ENCODE measurements at places on chromosomes 11 and 22.

DNA sequence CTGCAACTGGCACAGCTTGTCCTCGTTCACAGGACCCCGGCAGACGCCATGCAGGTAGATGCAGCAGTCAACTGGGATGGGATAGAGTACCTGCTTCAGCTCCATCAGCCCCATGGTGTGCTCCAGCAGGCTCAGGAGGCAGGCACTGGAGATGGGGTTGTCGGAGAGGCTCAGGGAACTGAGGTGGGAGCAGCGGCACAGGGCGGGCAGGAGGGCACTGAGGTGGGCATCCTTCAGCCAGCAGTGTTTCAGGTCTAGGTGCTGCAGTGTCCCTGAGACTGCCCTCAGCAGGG, 8.7 kb upstream of the TOP3B start:
- no peak for DNase-seq

GRCh38 chr11:111355956-111356659, 23.0 kb downstream of the POU2AF1 start:
- DNase-seq = no peak

- DNase-seq = no peak
Observed at GRCh38 chr11:11010624-11011127, 152.8 kb upstream of the ZBED5 start.

DNA sequence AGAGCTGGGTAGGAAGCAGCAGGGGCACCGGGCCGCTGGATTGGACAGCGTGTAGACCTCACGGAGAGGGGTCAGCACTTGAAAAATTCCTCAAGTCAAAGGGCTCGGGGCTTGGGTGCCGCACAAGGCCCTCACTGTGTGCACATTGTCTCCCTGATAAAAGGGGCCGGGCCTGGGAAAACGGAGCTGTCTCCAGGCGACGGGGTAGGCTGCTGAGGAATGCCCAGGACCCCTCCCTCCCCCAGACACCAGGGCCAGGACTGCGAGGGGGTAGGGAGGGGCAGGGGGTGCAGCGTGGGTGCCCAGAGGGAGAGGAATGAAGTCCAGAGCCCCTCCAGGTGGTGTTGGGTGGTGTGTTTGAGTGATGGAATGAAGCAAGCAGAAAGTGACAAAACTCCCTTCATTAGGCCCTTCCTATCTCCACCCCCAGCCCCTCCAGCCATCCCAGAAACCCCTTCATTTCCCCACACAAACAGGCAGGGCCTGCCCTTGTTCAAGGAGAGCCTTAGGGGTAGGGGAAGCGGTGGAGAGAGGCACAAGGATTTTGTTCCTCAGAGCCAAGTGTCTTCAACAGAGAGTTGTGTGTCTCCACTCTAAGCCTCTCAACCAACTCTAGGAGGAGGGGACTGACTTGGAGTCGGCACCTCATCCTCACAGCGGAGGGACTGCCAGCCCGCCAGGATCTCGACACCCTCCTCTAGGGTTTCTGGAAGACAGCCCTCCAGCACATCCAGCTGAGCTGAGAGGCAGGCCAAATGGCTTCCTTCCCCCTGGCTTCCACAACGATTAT, 63.9 kb downstream of the SYN3 start:
- no peak for DNase-seq

- DNase-seq = no peak
Observed at GRCh38 chr11:114322934-114323333, 26.7 kb downstream of the NNMT start.

DNA sequence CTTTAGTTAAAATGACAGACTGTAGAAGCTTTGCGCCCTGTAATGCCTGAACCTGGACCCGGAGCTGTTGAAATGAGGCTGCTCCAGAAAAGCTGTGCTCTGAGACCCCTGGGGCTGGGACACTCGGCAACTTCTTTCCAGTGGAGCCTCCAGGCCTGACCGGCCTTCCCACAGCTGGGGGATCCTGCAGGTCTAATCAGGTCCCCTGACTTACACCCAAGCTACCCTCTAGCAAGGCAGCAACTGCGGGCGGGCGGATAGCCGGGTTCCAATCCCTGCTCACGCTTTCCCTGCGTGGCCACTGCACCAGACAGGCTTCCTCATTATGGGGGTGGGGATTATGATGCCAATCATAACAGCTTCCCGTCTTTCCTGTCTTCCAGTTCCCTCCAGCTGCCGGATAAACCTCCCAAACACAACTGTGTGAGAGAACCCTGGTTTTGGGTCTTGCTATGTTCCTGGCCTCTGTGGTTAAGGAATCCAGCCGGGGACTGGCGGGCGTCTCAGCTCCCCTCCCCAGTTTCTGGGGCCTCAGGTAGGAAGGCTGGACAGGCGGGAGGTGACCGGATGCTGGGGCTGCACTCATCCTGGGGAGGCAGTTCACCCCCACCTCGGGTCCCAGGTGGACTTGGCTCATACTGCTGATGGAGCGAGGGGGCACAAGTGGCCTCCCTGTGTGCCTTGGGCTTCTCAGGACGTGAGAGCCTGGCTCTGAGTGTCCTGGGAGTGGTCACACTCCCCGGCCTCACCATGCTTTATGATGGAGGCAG, 38.6 kb downstream of the PARVG start:
- DNase-seq = no peak

GRCh38 chr11:68352591-68352990, 40.2 kb downstream of the LRP5 start:
- no peak for DNase-seq

DNA sequence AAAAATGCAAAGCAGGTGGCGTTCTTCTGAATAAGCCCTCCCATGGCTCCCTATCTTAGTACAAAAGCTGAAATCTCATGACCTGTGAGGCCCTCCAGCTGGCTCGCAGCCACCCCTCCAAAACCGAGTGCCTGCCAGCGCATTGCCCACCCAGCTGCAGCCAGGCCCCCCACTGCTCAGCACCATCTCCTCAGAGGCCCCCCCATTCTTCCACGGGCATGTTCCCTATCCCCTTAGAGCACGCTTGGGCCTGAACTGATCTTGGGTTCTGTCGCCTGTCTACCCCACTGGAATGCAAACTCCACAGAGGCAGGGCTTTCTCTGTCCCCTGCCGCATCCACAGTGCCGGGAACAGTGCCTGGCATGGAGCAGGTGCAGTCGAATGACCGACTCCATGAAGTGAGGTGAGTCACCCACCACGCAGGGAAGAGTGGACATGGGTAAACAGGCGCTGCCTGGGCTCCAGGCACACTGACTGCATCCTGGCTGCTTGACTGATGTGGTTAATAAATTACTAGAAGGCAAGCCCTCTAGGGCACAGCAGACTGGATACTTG, 11.3 kb upstream of the EFCAB6 start:
- DNase-seq = no peak

DNA sequence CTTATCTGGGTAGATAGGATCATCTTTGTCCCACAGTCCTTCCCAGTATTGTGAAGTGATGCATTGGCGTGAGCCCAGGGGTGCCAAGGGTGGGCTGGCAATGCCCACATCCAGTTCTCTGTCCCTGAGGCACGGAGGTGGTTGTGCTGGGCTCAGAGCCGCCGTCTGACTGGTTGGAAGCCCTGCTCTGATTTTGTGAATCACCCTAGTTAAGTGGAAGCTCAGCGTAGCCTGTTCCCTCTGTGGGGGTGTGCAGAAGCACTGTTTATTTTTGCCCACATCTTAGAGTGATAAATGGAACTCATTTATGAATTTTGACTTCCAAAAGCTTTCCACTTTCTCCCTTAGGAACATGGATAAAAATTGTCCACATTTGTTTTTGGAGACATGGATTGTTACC, 13.6 kb downstream of the BCR start:
- DNase-seq = no peak

- DNase-seq = no peak
Observed at GRCh38 chr11:129458278-129458677, 82.6 kb downstream of the BARX2 start.

DNA sequence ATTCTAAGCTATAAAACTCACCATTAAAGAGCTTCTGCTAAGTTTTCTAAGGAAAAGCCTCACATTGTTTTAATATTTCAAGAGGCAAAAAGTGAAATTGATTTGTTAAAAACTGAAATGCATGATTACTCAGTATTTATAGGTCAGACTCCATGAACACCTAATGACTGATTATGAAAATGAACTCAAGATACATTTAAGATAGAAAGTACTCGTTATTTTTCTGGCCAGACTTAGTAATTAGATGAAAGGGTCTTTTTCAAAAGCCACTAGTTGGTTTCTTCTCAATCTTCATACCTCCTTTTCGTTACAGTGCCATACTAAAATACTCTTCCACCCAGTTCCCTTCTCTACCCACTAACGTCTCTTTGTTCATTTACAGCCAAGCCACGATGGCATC, 56.3 kb downstream of the VSIG10L2 start:
- no peak for DNase-seq

DNA sequence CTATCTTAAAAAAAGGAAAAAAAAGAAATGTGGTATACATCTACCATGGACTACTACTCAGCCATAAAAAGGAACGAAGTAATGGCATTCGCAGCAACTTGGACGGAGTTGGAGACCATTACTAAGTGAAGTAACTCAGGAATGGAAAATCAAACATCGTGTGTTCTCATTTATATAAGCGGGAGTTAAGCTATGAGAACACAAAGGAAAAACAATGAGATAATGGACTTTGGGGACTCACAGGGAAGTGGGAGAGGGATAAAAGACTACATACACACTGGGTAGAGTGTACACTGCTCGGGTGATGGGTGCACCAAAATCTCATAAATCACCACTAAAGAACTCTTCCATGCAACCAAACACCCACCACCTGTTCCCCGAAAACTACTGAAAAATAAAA, 11.8 kb downstream of the RAB6A start:
- no peak for DNase-seq

DNA sequence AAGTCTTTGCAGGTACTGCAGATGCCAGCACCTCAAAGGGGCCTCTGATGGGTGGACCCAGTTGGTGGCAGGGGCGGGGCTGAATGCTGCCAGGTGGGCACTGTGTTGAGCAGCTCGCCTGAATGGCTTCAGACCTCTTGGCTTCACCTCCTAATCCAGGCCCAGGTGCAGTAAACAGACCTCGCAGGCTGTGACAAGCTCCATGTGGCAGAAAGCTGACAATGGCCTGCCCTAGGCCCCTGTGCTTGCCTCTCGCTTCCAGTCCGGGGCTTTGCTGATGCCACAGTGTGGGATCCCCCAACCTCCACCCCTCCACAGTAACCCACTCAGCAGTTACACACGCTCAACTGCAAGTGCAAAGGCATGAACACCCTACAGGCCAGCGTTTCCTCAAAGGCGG, 9.4 kb downstream of the IGLL1 start:
- no peak for DNase-seq

DNA sequence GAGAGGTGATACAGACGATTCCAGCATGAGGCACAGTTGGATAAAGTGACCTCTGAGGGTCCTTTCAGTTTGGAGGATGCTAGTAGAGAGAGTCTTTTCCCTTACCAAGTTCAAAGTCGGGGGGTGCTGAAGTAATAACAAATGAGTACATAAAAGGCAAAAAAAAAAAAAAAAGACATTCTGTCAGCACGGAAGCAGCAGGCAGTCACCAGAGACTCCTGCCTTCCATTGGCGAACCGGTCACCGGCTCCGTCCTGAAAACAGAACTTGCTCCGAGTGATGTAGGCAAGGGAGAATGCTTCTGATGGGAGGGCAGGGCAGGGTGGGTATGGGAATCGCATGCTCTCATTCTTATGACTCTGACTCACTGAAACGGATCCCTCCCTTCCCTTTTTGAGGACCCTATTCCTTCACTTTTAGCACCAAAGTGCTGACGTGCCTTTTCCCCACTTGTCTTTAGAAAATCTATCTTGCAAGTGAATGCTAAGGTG, 65.9 kb downstream of the PRR5L start:
- no peak for DNase-seq

GRCh38 chr11:20099527-20099926, 60.7 kb downstream of the DBX1 start:
- peak; percentile 4 for DNase-seq

- DNase-seq = no peak
Observed at GRCh38 chr11:36775130-36775529, 177.1 kb upstream of the RAG2 start.

DNA sequence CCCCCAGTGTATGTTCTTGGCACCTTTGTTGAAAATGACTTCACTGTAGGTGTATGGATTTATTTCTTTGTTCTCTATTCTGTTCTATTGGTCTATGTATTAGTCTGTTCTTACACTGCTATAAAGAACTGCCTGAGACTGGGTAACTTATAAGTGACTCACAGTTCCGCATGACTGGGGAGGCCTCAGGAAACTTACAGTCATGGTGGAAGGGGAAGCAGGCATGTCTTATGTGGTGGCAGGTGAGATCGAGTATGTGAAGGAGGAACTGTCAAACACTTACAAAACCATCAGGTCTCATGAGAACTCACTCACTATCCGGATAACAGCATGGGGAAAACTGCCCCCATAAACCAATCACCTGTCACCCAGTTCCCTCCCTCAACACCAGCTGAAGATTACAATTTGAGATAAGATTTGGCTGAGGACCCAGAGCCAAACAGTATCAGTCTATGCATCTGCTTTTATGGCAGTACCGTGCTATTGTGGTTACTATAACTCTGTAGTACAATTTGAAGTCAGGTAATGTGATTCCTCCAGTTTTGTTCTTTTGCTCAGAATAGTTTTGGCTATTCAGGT, 836.2 kb downstream of the DLG2 start:
- no peak for DNase-seq

- DNase-seq = no peak
Observed at GRCh38 chr22:28222976-28223745, 304.1 kb upstream of the PITPNB start.

DNA sequence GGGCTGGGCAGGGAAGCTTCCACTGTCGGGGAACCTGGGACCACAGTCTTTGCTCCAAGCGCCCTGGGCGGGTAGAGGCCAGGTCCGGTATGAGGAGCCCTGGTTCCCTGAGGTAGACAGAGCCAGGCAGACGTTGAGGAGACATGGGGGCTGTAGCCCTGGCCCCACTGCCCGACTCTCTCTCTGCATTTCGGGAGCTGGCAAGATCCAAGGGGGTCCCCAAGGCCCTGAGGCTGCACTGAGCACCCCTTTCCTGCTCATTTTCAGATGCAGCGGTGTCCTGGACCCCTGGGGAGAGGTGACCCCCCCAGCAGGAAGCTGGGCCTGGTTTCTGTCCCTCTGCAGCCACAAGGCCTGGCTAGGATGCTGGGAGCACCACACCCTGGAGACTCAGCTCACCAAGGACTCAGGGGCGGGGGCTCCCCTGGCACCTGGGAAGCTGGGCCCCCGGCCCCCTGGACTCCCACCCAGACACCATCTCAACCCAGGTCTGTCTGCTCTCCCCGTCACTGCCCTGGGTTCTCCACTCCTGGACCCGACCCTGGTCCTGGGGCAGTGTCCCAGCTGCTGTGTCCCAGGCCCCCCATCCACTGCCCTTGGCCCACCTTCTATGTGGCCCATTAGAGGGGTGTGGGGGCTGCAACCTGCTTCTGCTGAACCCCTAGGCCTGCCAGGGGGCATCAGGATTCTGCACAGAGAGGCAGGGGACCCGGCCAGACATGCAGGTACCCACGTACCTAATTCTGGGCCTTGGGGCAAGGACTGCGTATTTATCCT, 15.0 kb upstream of the MUC6 start:
- no peak for DNase-seq
